ENCODE measurements at places on chromosomes 4 and X. TPM values are rescaled to one million over a fixed set of nuclear protein-coding genes. Genes with fewer than 3 reads are reported as not detected.

Gene SAGE1
- not detected for total RNA-seq

Gene MAGEA2B
- 10.6 TPM for total RNA-seq

Gene NDST3
- total RNA-seq = 38.4 TPM

Gene TMPRSS11A
- not detected for total RNA-seq

Gene MFSD8
- 22.6 TPM for total RNA-seq

Gene CSN1S1
- total RNA-seq = not detected

- DNase-seq = no peak
- H3K36me3 ChIP-seq = no peaks in the 10 kb centered on the region
- no peaks in the 10 kb centered on the region for H3K27me3 ChIP-seq
- H3K4me1 ChIP-seq = no peaks in the 10 kb centered on the region
- no peak overlapping the region for H3K27ac ChIP-seq
Observed at GRCh38 chrX:30702736-30703135, 49.5 kb downstream of the GK start.

DNA sequence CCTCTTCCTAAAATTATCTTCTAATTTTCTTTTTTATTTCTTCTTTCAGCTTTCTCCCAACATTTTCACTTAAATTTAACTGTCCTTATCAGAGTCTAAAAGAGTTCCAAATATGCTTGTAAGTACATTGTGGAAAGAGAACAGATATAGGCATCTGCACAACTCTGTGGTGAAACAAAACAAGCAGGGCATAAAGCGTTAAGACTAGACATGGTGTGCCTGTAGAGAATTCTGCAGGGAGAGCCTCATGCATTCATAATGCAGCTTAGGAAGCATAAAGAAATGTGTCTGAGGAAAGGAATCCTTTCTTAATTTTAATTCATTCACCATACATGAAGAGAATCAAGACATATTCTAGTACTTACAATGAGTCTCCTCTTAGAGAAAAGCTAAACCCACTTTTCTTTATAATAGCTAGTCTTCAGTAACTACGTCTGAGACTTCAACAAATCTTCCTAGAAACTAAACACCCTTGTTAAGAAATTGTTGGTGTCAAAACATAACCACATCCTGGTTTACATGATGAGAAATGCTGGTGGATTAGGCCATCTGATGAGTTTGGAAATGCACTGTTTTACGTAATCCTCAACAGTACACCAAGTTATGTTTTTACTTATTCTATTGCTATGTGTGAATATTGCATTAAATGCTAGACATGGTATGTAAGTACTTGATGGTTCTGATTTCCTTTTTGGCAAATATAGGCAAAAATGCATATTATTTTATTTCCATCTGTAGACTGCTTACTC lies 307.8 kb upstream of the GIMD1 start:
- H3K27ac ChIP-seq = no peak overlapping the region
- H3K27me3 ChIP-seq = no peaks in the 10 kb centered on the region
- H3K36me3 ChIP-seq = no peaks in the 10 kb centered on the region
- no peaks in the 10 kb centered on the region for H3K4me1 ChIP-seq

DNA sequence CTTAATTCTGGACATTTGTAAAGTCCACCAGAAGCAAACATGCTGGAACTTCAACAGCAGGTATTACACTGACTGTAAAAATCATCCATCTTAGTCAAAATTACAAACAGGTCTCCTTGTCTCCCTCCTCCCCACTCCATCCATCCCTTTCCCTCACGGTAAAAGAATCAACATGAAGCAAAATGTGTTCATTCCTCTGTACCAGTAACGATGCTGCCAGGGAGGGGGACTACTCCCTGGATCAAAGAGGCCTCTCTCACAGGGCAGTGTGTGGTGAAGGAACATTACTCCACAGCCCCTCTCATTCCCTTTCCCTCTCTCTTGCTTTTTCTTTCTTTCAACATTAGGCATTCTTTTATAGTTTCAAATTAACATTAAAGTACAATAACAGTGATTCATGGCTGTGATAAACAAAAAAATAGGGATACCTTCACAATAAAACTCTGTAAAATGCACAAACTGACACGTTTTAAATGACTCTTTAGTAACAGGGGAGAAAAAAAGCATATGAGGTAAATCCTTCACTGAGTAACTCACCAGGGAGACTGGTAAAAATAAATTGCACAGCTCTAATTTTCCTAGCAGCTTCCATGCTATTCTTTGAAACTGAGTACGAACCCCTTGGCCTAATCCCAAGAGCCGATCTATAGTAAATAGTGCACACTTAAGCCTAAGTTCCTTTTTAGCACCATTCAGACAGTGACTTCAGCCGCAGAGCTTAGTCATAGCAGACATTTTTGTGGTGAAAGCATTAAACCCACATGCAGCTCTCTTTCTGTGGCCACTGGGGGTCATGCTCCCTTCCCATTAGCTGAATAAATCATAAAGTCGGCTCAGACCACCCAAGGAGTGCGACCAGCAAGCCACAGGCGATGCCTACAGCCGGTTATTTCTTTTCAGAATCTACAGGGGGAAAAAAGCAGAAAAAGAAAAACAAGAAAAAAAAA lies 215.6 kb upstream of the GYPA start:
- peak; percentile 44 for DNase-seq
- peaks cover 12% of the 10 kb centered on the region for H3K4me1 ChIP-seq
- no peak overlapping the region for H3K27ac ChIP-seq
- no peaks in the 10 kb centered on the region for H3K27me3 ChIP-seq

DNA sequence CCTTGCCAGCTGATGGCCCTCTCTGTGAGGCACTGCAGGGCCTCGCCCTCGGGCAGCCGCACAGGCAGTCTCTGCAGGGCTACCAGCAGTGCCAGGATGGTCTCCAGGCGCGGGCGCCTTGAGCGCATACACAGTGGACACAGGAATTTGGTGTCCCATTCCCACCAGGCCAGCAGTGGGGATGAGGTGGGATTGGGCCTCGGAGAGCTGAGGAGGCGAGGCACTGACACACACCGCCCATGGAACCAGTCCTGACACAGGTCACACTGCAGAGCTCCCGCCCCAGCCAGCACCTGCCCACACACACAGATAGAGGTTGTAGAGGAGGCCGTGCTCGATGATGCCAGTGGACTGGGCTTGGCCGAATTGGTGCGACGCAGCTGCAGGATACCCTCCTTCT lies 30.7 kb downstream of the KDM5C start:
- no peak overlapping the region for H3K27ac ChIP-seq
- H3K4me3 ChIP-seq = no peak overlapping the region
- H3K36me3 ChIP-seq = no peaks in the 10 kb centered on the region
- DNase-seq = no peak
- H3K27me3 ChIP-seq = peaks cover 1% of the 10 kb centered on the region

DNA sequence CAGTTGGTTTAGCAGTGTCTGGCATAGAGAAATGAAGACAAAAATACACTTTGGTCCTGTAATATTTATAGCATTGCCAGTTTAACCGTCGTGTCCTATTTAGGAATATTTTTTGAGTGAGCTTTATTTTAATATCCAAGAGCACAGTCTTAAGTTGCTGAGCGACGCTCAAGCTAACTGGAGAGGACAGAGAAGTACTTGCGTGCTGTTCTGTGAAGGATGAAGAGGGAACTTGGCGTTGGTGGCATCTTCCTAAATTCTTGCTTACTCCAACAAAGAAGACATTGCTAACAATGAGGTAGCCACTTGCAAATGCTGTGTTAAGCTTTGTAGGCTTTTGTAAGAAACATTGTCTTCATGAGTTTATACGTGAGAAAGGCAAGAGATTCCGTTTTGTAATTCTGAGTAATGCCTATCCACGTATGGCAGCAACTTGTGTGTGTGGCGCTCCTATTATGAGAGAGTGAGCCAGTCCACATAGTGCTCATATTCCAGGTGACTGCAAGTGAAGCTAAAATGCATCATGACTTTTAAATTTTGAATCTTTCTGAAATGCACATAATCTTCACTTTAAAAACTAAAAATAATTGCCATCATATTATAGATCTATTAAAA lies 50.6 kb downstream of the SYNPO2 start:
- no peak overlapping the region for H3K27ac ChIP-seq
- no peaks in the 10 kb centered on the region for H3K36me3 ChIP-seq
- DNase-seq = no peak
- no peak overlapping the region for H3K4me3 ChIP-seq
- peaks cover 10% of the 10 kb centered on the region for H3K4me1 ChIP-seq

DNA sequence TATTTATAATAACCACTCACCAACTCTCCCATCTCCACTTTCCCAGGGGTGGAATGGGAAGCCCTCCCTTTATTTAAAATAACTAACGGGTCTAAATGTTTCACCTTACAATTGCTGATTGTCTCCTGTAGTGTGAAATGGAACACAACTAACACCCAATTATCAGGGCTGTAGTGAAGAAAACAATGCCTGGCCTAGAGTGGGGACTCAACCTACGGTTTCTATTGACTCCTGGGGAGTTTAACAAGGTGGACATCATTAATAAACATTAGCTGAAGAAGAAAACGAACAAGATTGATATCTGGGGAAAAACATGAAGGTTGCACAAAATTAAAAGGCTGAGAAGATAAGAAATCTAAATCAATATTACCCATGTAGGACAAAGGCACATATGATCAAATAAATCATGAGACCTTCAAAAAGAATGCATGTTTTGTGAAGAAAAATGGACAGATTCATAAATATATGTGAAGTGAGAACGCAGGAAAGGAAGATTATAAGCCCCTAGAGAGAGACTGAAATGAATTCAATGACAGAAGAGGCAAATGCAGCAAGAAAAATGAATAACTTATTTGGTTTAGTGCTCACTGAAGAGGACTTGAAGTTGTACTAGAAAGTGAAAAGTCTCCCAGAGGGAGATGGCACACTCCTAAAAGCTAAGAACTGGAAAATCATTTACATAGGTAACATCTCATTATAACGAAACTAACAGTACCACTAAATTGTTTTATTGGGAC lies 593.0 kb upstream of the AADAT start:
- H3K27me3 ChIP-seq = no peaks in the 10 kb centered on the region
- H3K36me3 ChIP-seq = no peaks in the 10 kb centered on the region
- H3K27ac ChIP-seq = no peak overlapping the region
- H3K4me1 ChIP-seq = no peaks in the 10 kb centered on the region
- no peak for DNase-seq
- no peak overlapping the region for H3K4me3 ChIP-seq

DNA sequence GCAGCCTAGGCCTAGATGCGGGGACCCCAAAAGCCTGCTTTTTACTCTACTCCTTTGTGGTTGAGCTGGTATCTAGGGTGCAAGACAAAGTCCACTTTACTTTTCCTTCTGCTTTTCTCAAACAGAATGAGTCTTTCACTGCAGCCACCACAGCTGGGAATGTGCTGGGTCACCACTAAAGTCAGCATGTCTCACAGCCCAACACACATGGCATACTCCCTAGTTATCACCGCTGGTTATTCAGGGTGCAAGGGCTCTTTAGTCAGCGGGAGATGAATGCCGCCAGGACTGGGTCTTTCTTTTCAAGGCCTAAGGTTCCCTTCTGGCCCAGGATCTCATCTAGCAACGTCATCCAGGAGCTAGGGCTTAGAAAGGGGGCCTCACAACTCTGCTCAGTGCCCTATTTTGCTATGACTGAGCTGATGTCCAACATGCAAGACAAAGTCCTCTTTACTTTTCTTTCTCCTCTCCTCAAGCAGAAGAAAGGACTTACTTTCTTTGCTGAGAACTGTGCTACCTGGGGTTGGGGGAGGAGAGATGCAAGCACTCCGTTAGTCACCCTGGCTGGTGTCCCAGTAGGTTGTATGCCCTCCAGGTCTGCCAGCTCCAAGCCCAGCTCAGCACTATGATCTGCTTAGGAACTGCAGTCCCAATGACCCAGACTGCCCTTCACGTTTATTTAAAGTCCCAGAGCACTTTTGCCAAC lies 22.9 kb upstream of the STPG2 start:
- H3K27ac ChIP-seq = no peak overlapping the region
- no peaks in the 10 kb centered on the region for H3K36me3 ChIP-seq
- no peak for DNase-seq
- peaks cover 4% of the 10 kb centered on the region for H3K27me3 ChIP-seq
- no peak overlapping the region for H3K4me3 ChIP-seq

GRCh38 chr4:169033660-169034059 lies 23.6 kb upstream of the CBR4 start:
- H3K27ac ChIP-seq = no peak overlapping the region
- no peak overlapping the region for H3K4me3 ChIP-seq
- DNase-seq = no peak
- H3K36me3 ChIP-seq = peaks cover 6% of the 10 kb centered on the region

GRCh38 chrX:105101378-105101777 lies 119.1 kb downstream of the TEX13A start:
- H3K4me3 ChIP-seq = no peak overlapping the region
- H3K27ac ChIP-seq = no peak overlapping the region
- no peaks in the 10 kb centered on the region for H3K36me3 ChIP-seq
- no peaks in the 10 kb centered on the region for H3K4me1 ChIP-seq
- no peak for DNase-seq
- no peaks in the 10 kb centered on the region for H3K27me3 ChIP-seq

GRCh38 chr4:152594978-152595925 lies 59.4 kb upstream of the FBXW7 start:
- H3K4me3 ChIP-seq = no peak overlapping the region
- no peak overlapping the region for H3K27ac ChIP-seq
- H3K36me3 ChIP-seq = no peaks in the 10 kb centered on the region
- peaks cover 5% of the 10 kb centered on the region for H3K27me3 ChIP-seq

- H3K4me3 ChIP-seq = no peak overlapping the region
- no peaks in the 10 kb centered on the region for H3K27me3 ChIP-seq
- no peaks in the 10 kb centered on the region for H3K4me1 ChIP-seq
Observed at GRCh38 chrX:22186165-22186564, 86.5 kb upstream of the CBLL2 start.

DNA sequence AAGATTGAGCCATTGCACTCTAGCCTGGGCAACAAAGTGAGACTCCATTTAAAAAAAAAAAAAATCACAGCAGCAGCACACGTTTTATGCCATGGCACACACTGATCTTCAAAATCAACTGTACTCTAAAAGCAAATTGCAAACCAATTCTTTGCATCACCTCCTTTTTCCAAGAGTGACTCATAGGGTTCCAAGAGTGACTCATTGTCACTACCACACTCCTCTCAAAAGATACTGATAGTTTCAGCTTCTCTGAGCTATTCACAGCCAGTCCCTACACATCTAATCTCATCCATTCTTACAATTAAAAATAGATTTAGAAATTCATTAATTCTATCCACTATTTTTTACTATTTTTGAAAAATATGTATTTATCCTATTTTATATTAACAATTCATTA lies 1494.9 kb upstream of the AGA start:
- no peaks in the 10 kb centered on the region for H3K4me1 ChIP-seq
- no peak overlapping the region for H3K27ac ChIP-seq
- H3K27me3 ChIP-seq = no peaks in the 10 kb centered on the region
- H3K4me3 ChIP-seq = no peak overlapping the region
- DNase-seq = no peak
- no peaks in the 10 kb centered on the region for H3K36me3 ChIP-seq

DNA sequence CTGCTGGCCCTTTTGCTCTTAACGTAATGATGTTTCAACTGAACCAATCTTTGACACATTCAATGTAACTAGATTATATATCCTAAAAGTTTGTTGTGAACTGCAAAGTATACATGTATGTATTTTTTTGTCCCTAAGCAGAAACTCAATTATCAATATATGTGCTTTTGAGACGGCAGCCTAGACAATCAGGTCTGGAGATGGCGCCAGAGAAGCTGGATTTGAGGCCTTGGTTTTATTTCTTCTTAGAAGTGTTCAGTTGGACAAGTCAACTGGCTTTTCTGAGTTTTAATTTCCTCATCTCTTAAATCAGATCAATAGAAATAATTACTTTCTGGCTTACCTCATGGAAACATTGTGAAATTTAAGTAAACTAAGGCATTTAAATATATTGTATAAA lies 62.5 kb downstream of the DCAF8L1 start:
- peaks cover 2% of the 10 kb centered on the region for H3K27me3 ChIP-seq
- H3K36me3 ChIP-seq = no peaks in the 10 kb centered on the region
- H3K4me1 ChIP-seq = no peaks in the 10 kb centered on the region
- no peak overlapping the region for H3K27ac ChIP-seq
- no peak overlapping the region for H3K4me3 ChIP-seq

All from glutamatergic neuron (in vitro differentiated cells).